ENCODE measurements at places on chromosomes 2 and 18.

- no peak for DNase-seq
These were observed 176.1 kb upstream of the SPRED2 start for GRCh38 chr2:65608466-65608865.

DNA sequence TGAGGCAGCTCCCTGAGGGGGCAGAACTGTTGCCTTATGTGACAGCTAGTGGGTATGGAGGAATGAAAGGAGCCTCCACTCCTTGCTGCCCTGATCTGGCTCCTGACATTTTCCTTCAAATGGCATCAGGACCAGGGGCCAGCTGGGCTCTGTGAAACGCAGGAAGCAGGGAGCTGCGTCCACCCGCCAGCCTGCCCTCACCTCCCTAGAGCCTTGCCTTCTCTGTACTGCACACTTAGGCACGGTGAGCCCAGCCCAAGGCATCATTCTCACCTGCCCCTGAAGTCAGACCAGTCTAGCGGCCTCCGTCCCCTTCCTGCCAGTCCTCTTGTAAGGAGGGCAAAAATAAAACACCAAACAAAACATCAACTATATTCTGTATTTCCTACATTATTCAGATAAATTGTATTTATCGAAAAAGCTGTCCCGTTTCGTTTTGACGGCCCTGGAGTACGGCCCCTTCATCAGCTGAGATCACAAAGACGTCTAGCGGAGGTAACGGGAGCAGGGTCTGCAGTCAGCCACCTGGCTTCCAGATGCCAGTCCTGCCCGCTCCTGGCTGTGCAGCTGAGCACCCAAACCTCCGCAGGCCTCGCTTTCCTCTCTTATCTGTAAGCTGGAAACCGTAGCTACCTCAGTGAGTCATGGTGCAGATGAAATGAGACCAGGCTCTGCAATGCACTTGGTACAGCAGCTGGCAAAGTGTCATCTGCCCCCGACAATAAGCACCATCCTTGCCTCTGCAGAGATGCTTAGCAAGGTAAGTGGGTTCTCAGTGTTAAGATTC, 6.9 kb upstream of the CTDP1 start:
- DNase-seq: no peak

DNA sequence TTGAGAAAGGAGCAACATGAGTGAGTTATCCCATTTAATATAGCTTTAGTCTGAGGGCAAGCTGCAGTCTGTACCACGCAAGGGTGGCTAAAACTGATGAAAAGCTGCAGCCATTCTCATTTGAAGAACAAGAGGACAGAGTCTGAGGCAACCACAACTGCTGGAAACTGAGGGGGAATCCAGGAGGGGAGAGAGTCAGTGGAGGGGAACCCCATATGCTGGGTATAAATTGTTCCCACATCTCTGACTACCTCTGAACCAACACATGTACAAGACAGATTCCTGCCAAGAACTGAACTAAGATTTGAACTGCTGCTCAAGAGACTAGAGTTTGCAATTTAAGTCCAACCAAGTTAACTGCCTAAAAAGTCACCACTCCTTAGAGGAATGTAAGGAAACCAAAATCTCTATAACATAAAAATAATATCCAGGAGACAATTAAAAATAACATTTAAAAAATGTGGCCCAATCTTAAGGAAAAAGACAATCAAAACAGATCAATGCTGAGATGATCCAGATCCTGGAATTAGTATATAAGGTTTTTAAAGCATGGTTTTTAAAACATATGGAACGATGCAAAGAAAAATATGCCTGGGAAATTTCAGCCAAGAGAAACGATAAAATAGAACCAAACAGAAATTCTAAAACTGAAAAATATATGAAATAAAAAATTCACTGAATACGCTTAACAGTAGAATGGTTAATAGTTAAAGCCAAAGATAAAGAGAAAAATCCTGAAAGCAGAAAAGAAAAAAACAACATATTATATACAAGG, 11.2 kb downstream of the CWC22 start:
- no peak for DNase-seq

DNA sequence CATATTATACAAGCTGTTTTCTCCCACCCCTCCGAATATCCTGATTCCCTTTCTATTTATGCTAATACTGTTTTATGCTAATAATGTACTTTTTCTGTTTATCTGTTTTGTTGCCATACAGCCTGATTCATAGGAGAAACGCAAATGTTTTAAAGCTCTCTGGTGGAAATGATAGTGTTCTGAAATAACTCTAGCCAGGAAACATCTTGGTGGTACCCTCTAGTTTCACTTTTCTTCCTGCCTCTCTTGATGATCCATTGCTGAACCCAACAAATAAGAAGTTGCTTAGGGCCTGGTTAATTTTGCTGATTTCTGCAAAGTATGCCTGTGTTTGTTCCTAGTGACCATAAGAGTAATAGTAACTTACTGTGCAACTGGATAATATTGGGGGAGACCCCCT, 148.4 kb upstream of the KCTD1 start:
- no peak for DNase-seq

- DNase-seq: peak; percentile 85
These were observed 138.3 kb upstream of the ID2 start for GRCh38 chr2:8543383-8544170.

GRCh38 chr2:177551989-177552421, 159.4 kb downstream of the AGPS start:
- no peak for DNase-seq

DNA sequence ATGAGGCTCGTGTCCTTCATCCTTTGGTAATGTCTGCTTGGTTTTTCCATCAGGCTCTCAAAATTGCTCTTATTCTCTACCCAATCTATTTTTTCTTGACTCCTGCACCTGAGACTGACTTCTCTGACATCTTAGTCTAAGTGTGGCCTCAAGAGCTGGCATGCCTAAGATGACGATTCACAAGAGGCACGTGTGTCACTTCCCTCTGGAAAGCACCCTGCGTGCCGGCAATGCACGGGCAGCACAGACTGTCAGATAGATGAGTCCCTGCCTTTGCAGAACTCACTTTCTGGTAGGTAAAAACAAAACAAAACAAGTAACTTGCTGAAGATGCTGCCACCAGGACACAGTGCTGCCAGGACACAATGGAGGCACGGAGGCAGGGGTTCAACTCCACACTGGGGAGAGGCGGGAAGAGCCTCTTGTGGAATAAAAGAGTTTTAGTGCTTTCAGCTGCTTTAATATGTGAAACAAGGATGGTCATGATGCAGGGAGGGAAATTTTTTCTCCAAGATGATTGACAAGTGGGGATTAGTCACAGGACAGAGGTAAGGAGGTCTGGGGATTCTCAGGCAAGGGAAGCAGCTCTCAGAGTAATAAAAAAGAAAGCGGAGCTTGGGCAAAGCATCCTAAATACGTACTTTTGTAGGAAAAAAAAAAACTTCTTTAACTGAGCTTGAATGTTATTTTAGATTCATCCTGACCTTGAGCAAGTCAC, 27.3 kb downstream of the CYB5A start:
- DNase-seq: no peak

GRCh38 chr18:11544060-11544633, 65.2 kb upstream of the SLC35G4 start:
- DNase-seq: no peak

DNA sequence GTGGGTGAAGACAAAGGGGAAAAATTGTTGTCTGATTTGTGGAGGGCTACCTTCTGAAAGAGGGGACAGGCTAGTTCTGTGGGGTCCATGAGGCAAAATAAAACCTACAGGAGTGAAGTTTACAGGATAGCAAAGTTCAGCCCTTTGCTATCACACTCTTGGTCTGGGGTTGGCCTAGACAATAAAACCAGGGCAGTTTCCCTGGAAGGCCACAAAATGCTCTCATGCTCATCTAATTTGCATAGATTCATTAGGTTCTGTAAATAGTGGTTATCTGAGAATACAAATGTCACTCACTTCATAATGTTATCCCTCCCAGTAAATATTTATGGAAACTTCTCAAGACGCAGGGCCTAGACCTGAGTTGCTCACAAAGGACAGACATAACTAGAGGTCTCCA, 63.6 kb downstream of the INSIG2 start:
- DNase-seq: no peak

GRCh38 chr2:232139786-232140562, 178.5 kb downstream of the DIS3L2 start:
- no peak for DNase-seq

GRCh38 chr18:75489493-75490190, 62.1 kb upstream of the SMIM21 start:
- DNase-seq: peak; percentile 97

GRCh38 chr2:79159030-79159429, 523 bp downstream of the REG3A start:
- no peak for DNase-seq

DNA sequence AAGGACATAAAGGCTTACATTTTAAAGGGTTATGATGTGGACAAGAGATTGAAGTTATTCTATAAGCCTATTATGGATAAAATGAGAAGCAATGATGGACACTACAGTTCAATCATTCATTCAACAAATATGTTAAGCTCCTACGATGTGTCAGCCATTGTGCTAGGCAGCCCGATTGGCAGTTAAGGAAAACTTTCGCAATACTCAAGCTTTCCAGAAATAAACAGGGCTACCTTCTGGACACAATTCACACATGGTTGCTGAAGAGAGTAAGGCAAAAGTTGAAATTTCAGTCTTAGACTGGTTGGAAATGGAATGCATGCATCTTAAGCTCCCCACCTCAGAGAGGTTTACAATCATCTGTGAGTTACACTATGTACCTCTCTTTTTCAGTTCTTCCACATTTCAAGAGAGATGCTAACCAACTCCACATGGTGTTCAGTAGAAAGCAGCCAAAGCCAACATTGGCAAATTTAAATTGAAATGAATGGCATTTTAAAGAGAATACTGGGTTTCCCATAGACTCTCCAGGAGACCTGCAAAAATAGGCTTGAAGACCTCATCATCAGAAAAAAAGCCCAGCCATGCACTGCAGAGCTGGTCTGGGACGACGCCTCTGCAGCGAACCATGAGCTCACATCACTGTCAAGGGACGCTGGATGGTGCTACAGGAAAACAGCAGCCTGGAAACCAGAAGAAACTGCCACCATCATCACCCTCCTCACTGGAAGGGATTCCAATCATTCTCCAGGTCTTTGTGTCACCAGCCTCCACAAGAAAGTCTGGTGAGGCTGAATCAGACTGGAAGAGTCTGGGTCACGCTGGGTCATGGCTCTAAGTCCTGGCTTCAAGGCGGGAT, 276.3 kb downstream of the AFF3 start:
- peak; percentile 35 for DNase-seq

- DNase-seq: no peak
These were observed 363.6 kb downstream of the ZNF521 start for GRCh38 chr18:24988253-24988840.

GRCh38 chr18:51257150-51257549, 59.7 kb upstream of the MEX3C start:
- DNase-seq: no peak

GRCh38 chr2:190840569-190841172, 40.0 kb upstream of the GLS start:
- DNase-seq: no peak

- DNase-seq: no peak
These were observed 1.4 kb upstream of the CAPN10 start for GRCh38 chr2:240585101-240585500.

GRCh38 chr2:115422004-115422634, 979.7 kb downstream of the DPP10 start:
- DNase-seq: no peak

GRCh38 chr2:55811048-55811447, 112.5 kb downstream of the EFEMP1 start:
- no peak for DNase-seq

- no peak for DNase-seq
These were observed 274.8 kb downstream of the ALPK2 start for GRCh38 chr18:58354051-58354450.

- DNase-seq: no peak
These were observed 1081.4 kb upstream of the NRXN1 start for GRCh38 chr2:52113338-52113737.

DNA sequence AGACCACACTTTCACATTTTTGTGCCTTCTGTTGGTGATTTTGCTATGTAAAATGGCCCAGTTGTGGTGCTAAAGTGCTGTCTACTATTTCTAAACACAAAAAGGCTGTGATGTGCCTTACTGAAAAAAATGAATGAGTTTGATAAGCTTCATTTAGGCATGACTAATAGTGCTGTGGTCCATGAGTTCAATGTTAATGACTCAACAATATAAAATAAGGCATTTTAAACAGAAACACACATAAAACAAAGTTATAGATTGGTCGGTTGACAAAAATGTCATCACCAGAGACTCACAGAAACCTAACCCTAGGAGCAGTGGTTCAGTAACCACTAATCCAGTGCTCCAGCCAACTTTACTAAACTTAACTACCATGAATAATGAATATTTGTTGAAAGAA, 160.0 kb downstream of the DNAH6 start:
- DNase-seq: peak; percentile 90

DNA sequence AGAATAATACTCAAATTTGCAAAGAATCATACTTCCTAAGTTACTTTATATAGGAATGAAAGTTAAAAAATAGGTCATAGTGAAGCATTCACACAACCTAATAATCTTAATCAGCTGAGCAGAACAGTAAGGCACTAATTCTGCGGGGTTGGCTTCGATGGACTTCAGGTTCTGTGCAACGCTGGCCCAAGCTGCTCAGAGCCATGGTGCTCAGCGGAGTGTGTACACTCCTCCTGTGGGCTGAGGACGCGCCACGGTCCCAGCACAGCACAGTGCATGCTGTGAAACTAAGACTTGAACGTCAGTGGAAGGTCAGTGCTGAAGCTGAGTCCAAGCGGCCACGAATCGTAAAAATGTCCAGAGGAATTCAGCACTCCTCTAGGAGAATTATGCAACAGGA, 66.7 kb downstream of the MYT1L start:
- no peak for DNase-seq

DNA sequence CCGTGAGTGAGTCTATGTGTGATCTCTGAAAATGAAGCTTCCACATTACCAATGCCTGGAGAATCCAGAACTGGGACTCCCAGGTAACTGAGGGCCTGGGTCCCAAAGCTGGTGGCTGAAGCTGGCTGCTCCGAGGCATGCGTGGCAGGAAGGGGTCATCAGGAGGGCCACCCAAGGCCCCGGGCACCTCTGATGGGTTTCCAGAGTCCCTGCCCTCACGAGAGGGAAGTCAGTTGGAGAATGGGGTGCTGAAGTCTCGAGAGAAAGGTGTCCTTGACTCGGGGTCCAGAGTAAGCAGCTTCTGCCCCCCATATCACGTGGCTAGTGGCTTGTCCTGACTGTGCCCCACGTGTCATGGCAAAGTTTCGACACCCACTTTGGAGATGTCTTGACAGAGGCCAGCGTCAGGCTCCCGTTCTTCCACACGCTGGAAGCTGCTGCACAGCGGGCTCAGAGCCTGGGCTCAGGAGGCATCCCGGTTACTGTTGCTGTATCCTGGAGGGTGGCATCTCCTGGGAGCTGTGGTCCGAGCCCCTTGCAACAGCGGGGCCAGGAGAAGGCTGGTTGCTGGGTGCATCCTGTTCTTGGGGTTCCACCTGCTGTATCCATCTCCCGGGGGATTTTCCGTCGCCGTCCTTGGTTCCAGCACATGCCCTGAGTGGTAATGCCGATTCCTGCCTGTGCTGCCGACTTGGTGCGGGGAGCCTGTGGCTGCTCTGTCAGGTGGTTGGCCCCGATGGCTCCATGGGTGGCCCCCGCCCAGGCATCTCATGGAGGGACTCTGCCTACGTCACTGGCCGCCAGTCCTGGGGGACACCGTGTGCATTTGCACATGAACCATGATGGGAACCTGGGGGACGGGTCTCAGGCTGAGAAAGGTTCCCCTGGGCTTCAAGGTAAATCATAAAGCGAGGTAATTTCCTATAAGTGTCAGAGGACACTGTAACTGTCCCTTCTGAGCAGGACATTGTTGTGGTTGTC, 183.3 kb upstream of the HDAC4 start:
- no peak for DNase-seq

GRCh38 chr2:137138263-137138662, 372.9 kb downstream of the THSD7B start:
- no peak for DNase-seq

Measured in HFFc6 (cell line).